Stimulated activated CD4-positive, alpha-beta T cell treated with anti-CD3 and anti-CD28 coated beads, Interleukin-12 subunit alpha, Interleukin-12 subunit beta, amount 100 ng/mL, for 24 hours (primary cell): ENCODE measurements at places on chromosomes 12 and 14.

DNA sequence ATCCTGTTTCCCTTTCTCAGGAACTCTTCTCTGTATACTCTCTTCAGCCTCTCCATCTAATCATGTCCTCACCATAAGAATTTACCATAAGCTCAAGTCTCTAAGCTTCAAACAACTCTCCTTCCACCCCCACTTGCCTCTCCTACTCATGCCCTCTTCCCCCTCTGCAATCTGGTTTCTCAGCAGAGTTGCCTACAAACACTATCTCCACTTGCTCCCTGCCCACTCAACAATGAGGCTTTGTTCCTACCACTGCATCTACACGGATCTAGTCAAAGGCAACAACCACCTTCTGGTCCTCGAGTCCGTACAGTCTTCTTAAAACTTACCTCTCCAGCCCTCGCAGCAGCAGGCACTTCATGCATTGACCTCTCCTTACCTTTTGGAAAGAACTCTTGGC is 17.2 kb upstream of the FBLN5 start:
- DNase-seq, result no peak

GRCh38 chr12:93798279-93799151 is 121.3 kb downstream of the CRADD start:
- no peak for DNase-seq

- DNase-seq, result no peak
These were observed 139.5 kb downstream of the SMOC1 start for GRCh38 chr14:70018713-70019211.

DNA sequence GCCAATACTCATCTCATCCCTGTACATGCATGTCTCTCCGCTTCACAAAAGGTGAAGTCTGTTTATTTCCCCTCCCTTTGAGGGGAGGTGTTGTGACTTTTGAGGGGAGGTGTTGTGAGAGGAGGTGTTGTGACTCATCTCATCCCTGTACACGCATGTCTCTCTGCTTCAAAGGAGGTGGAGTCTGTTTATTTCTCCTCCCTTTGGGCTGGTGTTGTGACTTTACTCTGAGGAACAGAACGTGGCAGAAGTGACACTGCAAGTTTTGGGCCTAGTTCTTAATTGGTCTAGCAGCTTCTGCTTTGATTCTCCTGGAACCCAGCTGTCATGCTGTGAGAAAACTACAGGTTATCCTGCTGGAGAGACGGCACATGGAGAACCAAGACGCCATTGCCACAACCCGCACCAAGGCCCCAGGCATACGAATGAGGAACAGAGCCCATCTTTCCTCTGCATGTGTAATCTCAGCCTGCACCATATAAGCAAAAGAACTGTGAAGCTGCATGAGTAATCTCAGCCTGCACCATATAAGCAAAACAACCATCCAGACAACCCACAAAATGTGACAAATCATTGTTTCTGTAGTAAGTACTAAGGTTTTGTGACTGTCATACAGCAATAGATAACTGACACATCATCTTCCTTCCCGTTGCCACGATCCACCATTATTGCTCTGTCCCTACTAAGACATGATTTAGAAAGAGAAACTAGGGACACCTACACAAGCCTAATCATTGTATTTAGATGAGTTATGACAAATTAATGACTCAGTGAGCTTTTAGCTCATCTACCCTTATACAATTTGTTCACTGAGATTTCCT is 30.0 kb downstream of the GALNT4 start:
- peak; percentile 6 for DNase-seq

GRCh38 chr14:75711105-75711795 is 50.2 kb downstream of the TTLL5 start:
- DNase-seq, result no peak

DNA sequence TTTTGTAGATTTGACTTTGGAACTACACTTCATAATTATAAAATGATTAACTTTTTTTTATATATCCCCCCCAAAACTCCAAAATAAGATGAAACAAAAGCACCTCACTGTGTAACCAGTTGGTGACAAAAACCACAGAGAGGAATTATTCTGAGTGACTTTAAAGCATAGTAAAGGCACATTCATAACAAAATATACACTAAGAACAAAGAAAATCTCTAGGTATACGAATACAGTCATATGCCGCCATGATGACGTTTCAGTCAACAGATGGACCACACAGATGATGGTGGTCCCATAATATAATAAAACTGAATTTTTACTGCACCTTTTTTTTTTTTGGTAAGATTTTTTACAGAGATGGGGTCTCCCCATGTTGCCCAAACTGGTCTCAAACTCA is 70.7 kb downstream of the MED13L start:
- DNase-seq, result no peak

DNA sequence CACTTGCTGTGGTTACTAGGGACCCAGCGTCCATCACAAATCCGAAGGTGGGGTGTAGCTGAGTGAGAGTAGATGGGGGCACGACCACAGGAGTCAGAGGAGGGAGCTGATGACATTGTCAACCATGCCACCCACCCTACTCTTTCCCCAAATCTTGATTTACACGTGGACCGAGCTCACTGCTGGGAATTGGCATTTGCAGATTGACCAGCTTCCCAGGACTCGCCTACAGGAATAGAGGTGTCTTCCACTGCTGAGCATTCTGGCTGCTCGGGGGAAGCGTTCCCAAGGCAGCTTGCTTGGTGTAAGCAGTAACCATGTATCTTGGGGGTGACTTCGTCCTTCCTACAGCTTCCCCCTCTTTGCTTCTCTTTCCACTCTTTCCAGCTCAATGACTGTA is 353 bp upstream of the PTPRR start:
- no peak for DNase-seq

DNA sequence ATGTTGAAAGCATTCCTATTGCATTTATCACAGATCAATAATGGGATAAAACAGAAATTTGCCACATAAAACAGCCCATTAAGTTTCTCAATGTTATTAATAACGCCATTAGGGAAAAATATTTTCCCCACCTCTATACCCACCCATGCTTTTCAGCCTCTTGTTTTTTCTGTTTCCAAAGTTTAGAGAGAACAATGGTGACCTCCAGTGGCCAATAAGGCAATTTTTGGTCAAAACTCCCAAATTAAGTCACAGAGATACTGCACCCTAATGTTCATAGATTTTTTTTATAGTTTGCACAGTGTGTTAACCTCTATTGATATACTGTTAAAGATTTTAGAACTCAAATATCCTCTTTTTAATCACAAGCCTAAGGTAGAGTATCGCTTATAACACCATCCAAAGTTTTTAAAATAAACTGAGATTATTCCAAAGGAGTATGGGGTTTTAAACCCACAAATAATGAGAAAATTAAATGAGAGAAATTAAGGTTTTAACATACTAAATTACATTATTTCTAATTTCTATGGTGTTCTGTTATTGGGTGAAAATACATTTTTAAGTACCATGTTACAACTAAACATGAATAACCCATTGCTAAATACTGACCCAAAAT is 184.7 kb upstream of the DCN start:
- DNase-seq, result no peak

DNA sequence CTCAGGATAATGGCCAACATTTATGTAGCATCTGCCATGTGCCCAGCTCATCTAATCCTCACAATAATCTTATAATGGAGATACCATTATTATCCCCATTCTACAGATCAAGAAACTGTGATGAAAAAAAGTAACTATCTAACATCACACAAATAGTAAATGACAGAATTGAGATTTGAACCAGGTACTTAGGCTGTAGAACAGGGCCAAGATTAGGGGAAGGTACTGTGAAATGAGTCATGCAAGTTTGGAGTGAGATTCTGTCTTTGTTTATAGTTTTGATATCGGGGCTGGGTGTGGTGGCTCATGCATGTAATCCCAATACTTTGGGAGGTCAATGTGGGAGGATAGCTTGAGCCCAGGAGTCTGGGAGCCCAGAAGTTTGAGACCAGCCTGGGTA is 1.3 kb upstream of the GNPTAB start:
- DNase-seq, result no peak

- DNase-seq, result no peak
These were observed 33.3 kb downstream of the TTC7B start for GRCh38 chr14:90782892-90783291.

- no peak for DNase-seq
These were observed 45.5 kb downstream of the CHST11 start for GRCh38 chr12:104502217-104502616.

DNA sequence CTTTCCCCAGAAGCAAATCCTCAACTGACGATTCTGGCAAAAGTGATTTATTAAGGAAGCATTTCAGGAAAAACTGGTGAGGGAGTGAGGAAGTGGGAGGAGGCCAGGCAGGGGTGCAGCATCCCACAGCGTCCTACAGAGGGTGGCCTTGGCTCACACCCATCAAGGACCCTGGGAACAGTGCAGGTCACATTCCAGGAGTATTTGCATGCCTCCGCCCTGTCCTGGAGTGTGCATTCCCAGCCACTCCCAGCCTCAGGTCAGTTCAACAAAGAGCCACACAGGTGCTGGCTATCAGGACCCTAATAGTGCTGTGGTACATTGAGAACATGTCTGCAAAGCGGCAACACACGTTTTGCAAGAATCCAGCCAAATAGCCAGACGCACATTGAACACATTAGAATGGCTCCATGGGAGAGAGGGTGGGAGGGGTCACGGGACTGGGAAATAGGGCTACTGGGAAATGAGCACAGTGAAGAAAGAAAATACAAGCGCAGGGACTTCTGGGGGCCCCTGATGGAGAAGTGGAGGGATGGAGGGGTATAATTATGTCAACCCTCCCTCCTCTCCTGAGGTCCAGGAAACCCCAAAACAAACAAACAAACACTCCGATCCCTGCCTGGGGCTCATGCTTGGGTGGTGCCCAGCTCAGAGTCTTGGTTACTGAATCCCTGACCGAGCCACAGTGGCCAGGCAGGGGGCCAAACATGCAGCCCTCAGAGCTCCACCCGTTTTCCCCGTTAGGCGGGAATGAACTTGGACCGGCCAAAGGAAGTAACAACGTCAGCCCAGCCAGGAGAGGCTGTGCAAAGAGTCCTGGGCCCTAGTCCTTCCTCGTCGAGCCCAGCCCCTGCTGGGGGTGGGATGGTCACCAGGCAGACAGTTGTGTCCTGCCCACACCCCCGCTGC is 36.5 kb downstream of the CMKLR1 start:
- DNase-seq, result no peak

- DNase-seq, result no peak
These were observed 5.5 kb downstream of the PSMA6 start for GRCh38 chr14:35297706-35298105.
